ENCODE measurements at places on chromosomes 16 and 17.
A peak's percentile ranks its signal among the peaks of the same experiment; 100 is the strongest.

GRCh38 chr16:1113489-1113888, 17.4 kb upstream of the C1QTNF8 start:
- DNase-seq, result no peak

- no peak for DNase-seq
Measured at GRCh38 chr17:32636598-32637218, 149.9 kb downstream of the CDK5R1 start.

- DNase-seq, result peak; percentile 52
Measured at GRCh38 chr16:68265078-68265920, 973 bp downstream of the SLC7A6 start.

DNA sequence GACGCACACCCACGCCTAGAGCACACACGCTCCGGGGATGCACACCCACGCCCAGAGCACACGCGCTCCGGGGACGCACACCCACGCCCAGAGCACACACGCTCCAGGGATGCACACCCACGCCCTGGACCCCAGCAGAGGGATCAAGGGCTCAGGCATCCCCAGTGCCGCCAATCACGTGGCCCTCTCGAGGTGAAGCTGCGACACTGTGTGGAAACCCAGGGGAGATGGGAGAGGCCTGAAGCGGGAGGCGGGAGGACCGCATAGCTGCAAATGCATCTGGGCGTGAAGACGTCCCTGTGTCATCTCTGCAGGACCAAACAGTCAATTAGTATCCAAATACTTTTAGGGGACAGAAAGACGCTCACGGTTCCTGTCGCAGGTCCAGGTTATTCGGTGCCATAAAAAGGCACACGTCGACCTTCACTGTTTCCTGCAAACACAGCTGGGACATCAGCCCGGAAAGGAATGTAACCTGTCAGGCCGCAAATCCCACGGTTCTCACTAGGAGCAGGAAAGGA, 56.4 kb downstream of the TBC1D16 start:
- DNase-seq, result no peak

- no peak for DNase-seq
Measured at GRCh38 chr16:19090916-19091315, 22.8 kb upstream of the ITPRIPL2 start.

DNA sequence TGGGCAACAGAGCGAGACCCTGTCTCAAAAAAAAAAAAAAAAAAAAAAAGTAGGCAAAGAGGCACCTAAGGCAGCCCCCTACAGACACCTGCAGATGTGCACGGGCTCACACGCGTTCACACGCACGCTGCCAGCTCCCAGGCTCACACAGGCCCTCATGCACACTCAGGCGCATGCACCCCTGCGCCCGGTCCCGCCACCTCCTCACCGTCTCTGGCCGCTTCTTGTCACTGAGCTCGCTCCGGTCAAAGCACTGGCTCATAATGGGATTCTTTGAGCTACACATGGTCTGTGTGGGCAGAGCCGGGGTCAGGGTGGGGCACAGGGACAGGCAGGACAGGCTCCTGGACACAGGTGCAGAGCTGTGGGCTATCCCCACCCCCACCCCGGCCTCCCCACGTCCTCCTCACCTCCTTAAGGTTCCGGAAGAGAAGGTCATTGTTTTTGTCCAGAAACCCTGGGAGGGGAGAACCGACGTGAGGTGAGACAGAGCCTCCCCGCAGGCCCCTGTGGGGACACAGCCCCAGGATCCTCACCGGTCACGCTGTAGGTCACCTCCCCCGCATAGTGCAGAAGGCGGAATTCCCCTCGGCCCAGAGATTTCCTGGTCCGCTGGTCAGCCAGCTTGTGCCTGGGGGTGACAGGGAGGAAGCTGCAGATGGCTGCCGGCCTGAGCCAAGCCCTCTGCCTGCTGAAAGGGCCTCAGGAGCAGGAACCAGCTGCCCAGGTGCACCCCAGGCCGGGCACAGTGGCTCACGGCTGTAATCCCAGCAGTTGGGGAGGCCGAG, 17.9 kb downstream of the MYO1C start:
- no peak for DNase-seq

DNA sequence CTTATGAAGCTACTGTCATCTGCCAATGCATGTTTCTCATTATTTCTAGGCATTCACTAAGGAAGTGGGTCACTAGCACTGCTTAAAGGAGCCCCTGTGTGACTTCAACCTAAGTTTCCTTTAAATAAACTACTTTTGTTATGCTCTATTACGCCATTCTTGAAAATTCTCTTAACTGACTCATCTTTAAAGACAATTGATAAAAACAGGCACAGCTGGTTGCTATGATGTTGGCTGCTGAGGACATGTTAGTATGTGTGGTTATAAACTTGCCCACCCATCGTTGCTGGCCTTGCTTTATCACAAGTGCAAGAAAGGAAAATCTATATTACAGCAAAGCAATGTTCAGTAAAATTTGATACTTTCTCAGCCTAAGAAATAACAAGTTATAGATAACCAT, 75.8 kb upstream of the CNTNAP4 start:
- no peak for DNase-seq

DNA sequence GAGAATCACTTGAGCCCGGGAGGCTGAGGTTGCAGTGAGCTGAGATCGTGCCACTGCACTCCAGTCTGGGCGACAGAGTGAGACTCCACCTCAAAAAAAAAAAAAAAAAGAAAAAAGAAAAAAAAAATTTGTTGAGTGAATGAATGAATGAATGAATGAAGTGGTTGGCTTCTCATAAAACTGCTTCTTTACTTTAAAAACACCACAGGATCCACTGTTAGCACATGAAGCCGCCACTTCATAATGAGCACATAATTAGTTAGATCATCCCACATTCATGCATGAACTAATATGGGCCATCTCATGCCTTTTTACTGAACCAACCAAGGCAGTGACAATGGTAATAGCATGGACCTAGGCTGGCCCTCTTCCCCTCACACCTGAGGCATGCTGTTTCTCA, 135.0 kb upstream of the XYLT1 start:
- no peak for DNase-seq

DNA sequence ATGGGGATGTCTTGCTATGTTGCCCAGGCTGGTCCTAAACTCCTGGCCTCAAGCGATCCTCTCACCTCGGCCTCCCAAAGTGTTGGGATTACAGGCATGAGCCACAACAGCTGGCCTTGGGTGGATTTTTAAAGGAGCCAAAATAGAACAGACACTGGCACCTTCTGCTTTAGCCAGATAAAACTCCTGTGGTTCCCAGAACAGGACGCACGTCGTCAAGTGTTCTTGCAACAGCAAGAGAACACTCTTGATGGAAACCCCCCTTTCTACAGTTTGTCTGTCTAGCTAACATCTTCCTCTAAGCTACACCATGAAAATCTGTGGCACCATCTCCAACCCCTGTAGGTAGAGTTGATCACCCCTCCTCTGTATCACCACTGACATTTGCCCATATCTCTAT, 122.6 kb downstream of the NPIPB5 start:
- DNase-seq, result no peak

DNA sequence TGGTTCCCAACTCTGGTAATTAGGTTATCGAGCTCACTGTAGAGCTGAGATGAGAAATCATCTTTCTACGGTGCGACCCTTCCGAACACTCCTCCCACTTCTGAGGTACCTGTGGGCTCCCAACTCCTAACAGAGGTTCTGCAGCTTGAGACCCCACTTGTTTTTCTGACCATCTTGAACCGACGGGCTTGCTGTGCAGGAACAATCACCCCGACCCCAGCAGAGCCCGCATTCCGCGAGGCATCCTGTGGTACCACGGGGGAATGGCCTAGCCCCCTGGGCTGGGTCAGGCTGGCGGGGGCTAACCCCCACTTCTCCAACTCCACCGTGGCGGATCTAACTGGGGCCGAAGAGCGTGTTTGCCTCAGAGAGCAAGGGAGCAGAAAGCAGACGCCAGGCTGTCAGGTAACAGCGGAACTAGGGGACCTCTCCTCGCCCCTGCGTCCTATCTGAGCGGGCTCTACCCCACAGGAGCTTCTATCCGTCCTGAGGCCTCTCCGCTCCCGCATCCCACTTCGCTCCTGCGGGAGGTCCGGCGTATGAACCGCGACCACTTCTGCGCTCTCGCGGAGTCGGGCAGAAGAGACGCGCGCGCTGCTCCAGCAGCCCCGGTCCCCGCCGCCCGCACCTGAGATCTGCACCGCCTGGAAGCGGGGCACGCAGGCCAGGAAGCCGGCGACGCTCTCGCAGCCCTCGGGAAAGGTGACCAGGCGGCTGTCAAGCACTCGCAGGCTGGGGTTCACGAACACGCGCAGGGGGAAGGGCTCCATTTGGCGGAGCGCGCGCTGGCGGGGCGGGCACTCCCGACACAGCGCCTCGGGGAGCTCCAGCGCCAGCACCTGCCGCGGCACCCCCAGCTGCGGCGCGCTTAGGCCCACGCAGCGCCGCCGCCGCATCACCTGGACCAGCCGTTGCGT, 761 bp downstream of the PDF start:
- no peak for DNase-seq

GRCh38 chr17:3890082-3890877, 2.6 kb downstream of the CAMKK1 start:
- DNase-seq, result no peak

DNA sequence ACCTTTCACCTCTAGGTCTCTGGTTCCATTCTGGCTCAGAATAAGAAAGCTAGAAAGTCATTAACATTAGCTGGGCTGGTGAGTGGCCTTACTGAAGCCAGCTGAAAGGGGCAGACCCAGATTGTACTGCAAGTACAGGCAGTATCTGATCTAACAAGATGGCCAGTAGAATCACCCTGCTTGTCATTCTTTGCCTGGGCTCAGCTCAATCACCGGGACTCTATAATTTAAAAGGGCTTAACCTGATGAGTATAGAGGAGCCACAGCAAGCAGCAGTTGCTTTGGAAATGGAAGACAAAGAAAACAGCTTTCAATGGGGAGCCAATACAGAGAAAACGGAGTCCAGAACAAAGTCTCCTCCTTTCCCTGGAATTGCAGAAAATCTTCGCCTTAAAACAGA, 13.6 kb downstream of the CDH8 start:
- DNase-seq, result no peak

GRCh38 chr17:63928966-63929695, 3.0 kb downstream of the CD79B start:
- no peak for DNase-seq

DNA sequence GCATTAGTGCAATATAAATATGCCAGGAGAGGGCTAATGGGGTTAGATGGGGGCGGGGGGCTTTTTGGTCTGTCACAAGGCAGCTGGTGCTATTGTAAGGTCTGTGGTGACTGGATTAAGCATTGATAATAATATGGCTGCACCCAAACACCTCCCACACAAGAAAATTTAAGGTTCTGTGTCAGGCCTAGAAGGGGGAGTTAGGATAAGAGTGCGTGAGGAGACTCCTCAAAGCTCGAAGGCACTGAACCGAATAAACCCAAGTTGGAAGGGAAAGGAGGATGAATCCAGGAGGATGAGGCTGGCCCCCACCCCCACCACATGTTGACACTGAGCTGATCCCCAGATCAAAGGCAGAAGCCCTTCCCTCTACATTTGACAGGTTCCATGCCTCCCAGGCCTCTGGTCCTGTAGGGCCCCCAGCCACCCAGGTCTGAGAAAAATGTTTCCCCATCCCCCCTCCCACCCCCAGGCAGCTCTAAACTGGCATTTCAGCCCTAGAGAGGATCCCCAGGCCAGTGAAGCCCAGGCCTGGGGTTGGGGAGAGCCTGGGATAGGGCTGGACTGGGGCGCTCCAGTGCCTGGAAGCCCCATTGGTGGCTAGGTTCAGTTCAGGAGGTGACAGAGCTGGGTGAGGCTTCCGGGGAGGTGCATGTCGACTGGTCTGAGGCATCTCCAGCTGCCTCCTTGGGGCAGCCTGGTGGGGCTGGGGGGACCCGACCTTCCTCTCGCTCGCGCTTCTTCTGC, 1.7 kb downstream of the HOXB1 start:
- no peak for DNase-seq

DNA sequence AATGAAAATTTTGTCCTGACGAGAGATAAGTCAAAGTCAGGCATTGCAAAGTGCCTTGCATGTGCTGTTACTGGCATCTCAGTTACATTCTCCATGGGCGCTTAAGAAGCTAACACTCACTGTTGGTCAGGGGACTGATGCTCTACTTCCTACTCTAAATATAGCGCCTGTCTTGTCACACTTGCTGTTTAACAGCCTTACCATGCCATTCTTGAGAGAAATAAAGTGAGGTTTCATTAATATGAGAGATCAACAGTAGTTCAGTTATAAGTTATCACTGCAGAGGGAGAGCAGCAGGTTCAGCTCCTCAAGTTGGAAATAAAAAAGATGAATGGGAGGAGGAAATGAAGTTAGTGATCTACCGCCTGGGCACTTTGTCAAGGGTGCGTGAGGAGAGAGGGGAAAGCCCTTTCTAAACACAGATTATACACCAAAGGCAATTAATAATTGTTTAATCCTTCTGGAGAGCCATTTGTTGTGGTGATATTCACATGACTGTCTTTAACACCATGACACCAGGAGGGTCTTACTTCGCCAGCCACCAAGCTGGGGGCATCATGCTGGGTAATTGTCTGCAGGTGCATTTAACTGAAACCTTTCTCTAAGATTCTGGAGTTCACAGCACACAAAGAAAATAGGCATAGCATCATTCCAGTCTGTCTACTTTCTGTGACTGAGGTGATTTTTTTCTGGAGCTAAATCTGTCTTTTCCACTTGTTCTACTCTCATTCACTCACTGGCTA, 568.7 kb upstream of the HSBP1 start:
- no peak for DNase-seq

- DNase-seq, result no peak
Measured at GRCh38 chr17:72587156-72587555, 466.3 kb downstream of the SOX9 start.

- DNase-seq, result no peak
Measured at GRCh38 chr16:51733181-51733580, 582.1 kb upstream of the SALL1 start.

- DNase-seq, result peak; percentile 31
Measured at GRCh38 chr17:48024149-48025039, 13.2 kb downstream of the COPZ2 start.

- DNase-seq, result no peak
Measured at GRCh38 chr17:66365903-66366302, 63.5 kb downstream of the PRKCA start.

DNA sequence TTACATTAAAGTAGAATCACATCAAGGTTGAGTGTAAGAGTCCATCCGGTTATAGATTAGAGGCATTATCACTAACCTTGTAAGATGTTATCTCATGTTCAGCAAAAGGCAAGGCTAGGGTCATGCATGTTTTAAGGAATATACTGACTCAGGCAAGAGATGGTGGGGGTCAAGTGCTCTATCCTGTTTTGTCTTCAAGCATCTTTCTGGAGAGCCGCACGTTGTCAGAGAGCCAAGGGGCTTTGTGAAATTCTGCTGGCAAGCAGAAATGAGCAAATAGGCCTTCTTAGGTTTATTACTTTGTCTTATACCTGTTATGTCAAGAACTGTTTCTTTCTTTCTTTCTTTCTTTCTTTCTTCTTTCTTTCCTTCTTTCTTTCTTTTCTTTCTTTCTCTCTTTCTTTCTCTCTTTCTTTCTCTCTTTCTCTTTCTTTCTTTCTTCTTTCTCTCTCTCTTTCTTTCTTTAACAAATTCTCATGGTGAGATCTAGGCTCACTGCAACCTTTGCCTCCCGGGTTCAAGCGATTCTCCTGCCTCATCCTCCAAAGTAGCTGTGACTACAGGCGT, 47.3 kb upstream of the IL34 start:
- no peak for DNase-seq

DNA sequence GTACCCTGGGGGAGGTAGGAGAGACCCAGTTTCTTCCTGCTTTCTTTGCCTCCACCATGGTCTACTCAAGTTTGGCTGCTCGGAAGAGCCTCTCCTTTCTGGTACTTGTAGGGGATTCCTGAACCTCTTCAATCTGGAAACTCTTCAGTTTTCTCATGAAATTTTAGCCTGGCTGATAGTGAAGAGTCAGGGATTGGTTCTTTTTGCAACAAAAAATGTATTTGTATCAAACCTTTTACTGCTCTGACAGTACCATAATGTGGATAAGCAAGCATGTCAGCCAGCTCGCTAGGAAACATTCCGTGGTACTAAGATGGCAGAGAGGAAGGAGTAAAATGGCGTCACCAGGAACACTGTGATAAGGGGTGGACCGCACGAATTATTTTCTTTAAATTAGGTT, 55.4 kb downstream of the NUP93 start:
- no peak for DNase-seq

Data from effector CD4-positive, alpha-beta T cell (primary cell).